ENCODE measurements at places on chromosomes 6 and 20. TPM values are rescaled to one million over a fixed set of nuclear protein-coding genes. Genes with fewer than 3 reads are reported as not detected.

DNA sequence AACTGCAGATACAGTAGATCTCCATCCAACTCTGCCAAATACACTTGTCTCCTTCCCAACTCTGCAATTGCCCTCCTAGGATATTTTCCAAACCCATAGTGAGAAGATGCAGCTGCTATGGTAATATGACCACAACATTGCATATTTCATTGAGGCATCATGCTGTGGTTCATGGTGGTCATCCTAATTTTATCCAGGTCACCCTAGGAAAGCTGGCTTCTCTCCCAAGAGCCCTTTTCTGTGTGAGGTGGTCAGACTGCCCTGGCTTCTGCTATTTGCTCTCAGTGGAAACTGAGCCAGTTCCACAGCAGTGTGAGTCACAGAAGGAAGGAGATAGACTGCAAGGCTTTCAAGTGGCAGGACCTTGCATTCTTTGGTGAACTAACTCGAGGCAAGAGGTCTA, 5.5 kb downstream of the OGFRL1 start:
- DNase-seq, result no peak
- no peak overlapping the region for H3K4me3 ChIP-seq
- H3K27me3 ChIP-seq, result no peaks in the 10 kb centered on the region
- H3K4me1 ChIP-seq, result no peaks in the 10 kb centered on the region
- peaks cover 10% of the 10 kb centered on the region for H3K36me3 ChIP-seq

DNA sequence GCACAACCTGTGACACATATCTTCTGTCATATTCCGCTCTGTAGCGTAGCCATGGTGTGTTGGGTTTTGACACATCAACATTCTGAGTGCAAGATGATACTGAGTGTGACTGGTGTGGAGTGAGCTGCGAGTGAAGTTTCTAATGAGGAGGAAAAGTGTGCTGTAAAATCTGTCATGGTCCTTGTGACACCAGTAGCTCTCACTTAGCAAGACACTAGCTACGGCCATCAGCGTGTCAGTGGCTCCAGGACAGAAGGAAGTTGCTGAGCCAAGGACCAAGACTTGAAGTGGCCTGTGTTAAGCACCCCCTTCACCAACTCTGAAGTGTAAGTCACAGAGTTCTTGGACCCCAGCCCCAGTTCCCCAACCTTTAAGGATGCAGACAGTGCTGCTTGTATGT, 72.1 kb downstream of the TSHZ2 start:
- no peaks in the 10 kb centered on the region for H3K27me3 ChIP-seq
- no peak overlapping the region for H3K4me3 ChIP-seq
- DNase-seq, result no peak
- H3K36me3 ChIP-seq, result no peaks in the 10 kb centered on the region

DNA sequence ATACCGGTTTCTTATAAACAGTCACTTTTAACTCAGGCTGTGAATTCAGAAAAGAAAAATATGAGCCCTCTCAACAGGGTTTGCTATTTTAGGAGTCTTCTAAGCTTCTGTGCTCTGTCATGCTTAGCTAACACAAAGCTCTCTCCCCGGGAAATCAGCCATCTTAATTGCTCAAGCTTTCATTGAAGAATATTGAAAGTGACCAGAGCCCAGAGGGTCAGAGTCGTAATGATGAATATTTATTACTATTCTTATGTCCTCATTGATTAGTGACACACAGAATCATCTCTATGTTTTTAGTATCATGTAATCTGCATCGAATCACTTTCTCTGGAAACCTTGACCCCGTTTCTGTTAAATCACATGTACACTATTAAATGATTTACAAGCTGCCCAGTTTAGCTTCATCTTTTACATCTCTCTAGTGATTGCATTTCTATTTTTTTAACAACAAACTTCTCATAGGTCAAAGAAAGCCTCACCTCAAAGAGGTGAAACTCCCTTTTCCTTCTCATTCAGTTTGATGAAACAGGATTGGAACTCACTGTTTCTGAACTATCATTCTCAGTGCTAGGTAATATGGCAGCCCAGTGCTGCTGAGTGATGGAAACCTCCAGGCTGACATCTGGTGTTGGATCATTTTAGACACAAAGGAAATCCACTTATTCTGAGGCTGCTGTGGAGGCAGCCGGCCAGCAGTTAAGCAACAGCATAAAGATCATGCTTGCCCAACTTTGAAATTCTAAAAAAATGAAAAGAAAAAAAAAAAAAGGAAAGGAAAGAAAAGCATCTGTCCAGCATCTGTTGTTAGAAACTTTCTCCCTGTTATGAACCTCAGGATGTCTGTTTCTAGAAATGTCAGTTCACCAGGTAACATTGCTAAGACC, 96.3 kb downstream of the RFPL4B start:
- H3K36me3 ChIP-seq, result no peaks in the 10 kb centered on the region
- no peak overlapping the region for H3K4me3 ChIP-seq
- H3K4me1 ChIP-seq, result no peaks in the 10 kb centered on the region
- H3K27me3 ChIP-seq, result no peaks in the 10 kb centered on the region
- DNase-seq, result no peak

- H3K27me3 ChIP-seq, result no peaks in the 10 kb centered on the region
- H3K27ac ChIP-seq, result no peak overlapping the region
- no peak overlapping the region for H3K4me3 ChIP-seq
- DNase-seq, result no peak
- H3K36me3 ChIP-seq, result no peaks in the 10 kb centered on the region
Observed at GRCh38 chr6:140043762-140044378, 669.4 kb upstream of the CITED2 start.

The LY6G6C gene
- total RNA-seq, result not detected

Data from breast epithelium (tissue), 4 donors.